ENCODE measurements at places on chromosomes 16 and 17.
A peak's percentile ranks its signal among the peaks of the same experiment; 100 is the strongest.

DNA sequence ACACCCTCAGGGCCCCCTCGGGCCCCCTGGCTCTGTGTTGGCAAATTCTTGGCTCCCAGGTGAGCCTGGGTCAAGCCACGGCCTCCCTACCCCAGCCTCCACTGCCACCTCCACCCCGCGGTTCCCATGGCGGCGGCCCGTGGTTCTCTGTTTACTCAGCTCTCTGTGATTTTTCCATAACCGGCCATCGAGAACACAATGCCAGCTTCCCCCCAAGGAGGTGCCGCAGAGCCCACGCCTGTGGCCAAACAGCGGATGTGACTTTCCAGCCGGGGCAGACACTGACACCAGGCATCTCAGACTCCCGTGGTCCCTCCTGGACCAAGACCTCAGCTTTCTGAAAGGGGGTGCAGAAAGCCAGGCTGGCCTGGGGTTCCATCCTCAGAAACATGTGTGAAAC, 21.6 kb upstream of the ATP2A3 start:
- no peak for DNase-seq

- DNase-seq, result no peak
Observed at GRCh38 chr17:27520491-27521185, 64.4 kb downstream of the KSR1 start.

GRCh38 chr17:35315283-35315682, 58.1 kb downstream of the SLFN11 start:
- no peak for DNase-seq

GRCh38 chr17:68290268-68290954, 516 bp downstream of the SLC16A6 start:
- DNase-seq, result peak; percentile 81

- DNase-seq, result peak; percentile 18
Observed at GRCh38 chr17:17994271-17995069, 21.8 kb downstream of the DRC3 start.

- no peak for DNase-seq
Observed at GRCh38 chr16:766820-767640, 6.5 kb downstream of the MSLN start.

DNA sequence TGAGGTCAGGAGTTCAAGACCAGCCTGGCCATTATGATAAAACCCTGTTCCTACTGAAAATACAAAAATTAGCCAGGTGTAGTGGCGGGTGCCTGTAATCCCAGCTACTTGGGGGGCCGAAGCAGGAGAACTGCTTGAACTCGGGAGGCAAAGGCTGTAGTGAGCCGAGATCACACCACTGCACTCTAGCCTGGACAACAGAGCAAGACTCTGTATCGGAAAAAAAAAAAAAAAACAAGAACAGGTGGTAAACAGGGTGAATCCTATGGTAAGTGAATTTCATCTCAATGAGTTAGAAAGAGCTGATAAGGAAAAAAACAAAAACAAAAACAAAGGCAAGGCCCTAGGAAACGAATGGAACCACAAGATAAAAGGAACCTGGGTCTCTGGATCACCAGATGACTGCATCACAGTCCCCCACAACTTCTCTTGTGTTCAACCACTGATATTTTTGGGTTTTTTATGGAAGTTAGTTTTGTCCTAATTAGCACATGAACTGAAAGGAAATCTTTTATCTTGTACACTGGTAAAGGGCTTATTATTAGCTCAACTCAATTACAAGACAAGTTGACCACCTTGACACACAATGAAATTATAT, 21.0 kb downstream of the GLG1 start:
- no peak for DNase-seq

DNA sequence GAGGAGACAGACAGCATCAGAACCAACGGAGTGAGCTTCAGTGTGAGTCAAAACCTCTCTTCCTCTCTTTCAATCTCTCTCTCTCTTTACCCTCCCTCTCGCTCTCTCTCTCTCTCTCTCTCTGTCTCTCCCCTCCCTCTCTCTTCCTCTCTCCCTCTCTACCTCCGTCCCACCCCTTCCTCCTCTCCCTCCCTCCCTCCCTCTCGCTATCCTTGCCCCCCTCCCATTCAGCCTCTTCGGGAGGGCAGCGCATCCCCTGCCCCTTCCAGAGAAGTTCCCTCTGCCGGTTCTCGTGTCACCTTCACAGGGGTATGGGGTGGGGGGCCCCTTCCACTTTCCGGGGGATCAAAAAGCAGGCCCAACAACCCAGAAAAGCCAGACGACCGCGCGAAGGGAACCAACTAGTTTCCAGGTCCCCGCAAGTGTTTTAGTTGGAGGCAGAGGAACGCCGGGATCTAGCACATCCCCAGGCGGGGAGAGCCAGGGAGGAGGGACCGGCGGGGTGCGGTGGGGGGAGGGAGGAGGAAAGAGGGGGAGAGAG, 28.9 kb upstream of the RBFOX1 start:
- no peak for DNase-seq

GRCh38 chr17:26963163-26963503, 330.8 kb upstream of the WSB1 start:
- no peak for DNase-seq

- DNase-seq, result peak; percentile 55
Observed at GRCh38 chr17:3695723-3696411, at the start of gene P2RX5. Gene P2RX5, minus strand, starts transcription at chr17:3696155. Its CDS starts 150 bp downstream, at chr17:3696005.

- DNase-seq, result no peak
Observed at GRCh38 chr16:5753381-5753780, 655.8 kb upstream of the EEF2KMT start.

DNA sequence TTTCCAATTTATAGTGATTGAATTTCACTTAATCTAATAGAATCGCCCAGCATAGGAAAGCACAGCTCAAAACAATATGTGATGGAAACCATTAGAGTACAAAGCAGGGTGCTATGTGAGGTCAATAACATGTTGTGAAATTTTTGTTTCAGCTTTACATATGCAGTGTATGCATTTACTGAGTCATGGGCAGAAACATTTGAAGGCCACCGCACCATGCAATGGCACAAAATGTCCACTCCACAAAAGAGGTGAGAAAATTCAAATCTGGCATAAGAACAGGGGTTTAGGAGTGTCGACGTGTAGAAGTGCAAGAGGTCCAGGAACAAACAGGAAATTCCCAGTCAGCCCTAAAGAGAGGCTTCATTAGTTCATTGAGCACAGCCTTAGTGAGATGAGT, 131.2 kb downstream of the ANKFN1 start:
- DNase-seq, result no peak

GRCh38 chr16:1282324-1282973, 26.6 kb downstream of the TPSD1 start:
- no peak for DNase-seq

DNA sequence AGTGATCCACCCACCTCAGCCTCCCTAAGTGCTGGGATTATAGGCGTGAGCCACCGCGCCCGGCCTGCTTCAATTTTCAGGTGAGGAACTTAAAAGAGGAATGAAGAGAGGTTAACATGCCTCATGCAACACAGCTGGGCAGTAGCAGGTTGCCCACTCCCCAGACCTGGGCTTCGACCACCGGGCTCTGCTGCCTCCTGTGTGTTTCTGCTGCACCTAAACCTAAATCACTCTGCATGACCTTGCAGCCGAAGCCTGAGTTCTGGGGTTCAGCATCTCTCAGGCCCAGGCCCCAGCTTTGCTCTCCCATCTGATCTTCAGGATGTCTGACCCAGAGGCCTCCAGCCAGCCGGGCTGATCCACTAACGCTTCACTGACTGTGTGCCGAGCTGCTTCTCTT, 112.6 kb downstream of the OR1D5 start:
- no peak for DNase-seq

DNA sequence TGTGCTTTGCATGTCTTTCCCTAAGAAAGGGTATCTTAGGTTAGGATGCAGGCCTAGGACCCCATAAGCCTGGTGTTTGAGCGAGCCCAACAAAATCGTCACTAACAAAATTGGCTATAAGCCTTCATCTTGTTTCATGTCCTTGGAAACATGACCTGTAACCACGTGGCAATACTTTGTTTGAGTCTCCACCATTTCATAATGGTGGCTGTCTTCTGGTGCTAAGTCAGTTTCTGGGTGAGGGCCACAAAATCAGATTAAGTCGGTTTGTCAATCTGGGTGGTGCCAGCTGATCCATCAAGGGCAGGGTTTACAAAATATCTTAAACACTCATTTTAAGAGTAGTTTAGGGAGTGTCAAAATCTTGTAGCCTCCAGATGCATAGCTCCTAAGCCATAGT, 33.0 kb downstream of the C16orf54 start:
- DNase-seq, result no peak

DNA sequence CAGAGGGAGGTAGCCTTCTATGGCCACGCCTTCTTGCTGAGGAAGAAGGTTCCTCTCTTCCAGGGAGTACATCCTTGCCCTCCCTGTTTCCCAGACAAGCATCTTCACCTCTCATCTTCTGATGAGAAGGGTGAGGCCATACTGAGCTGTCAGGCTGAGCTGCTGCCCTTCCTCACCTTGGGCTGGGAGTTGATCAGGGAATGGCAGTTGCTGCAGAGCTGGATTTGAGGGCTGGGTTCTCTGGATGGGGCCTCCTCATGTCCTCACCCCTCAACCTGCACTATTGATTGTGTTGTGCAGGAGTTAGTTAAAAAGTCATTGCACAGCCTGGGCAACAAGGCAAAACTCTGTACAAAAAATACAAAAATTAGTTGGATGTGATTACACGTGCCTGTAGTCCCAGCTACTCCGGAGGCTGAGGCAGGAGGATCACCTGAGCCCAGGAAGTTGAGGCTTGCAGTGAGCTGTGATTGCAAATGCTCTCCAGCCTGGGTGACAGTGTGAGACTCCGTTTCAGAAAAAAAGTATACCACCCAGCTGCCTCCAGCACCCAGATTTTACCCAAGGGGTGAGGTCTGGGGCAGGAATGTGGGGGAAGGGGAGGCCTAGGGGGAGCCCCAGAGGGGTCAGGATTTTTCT, 2.0 kb downstream of the ERBB2 start:
- DNase-seq, result no peak

DNA sequence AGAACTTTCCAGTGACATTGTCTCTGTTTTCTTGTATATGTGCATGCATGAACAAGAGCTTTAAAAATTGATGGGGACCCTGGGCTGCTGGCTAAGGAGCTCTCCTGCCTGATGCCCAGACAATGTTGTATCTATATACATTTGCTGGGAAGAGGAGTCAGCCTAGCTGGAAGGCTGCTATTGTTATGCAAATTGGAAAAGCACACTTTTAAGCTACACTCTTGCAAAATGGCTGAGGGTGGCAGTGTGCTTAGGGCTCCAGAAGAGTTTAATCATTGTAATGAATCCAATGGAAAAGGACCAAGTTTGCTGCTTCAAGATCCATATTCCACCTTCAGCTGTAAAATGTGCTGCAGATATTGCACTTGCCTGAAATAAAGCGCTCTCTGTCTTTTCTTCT, 171.8 kb downstream of the PRKCA start:
- no peak for DNase-seq

DNA sequence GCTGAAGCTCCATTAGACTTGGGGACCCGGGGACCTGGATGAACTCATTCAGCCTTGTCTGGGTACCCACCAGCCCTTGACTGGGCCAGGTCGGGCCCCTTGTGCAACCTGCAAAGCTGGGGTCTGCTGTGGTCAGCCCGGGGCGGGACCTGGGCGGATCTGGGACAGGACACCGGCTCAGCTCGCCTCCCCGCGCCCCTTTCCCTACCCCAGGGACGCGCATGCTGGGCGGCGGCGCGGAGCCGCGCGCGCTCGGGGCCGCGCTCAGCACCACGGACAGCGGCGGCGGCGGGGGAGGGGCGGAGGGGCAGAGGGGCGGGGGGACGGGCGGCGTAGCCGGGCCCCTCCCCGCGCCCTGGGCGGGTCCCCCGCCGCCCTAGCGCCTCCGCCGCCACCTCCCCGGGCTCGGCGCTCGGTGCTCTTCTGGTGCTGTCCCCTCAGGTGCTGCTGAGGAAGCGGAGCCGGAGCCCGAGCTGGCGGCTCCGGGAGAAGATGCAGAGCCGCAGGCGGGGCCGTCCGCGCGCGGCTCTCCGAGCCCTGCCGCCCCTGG, 7.4 kb downstream of the ACD start:
- no peak for DNase-seq

- no peak for DNase-seq
Observed at GRCh38 chr17:35099908-35100307, 19.8 kb downstream of the RAD51D start.

DNA sequence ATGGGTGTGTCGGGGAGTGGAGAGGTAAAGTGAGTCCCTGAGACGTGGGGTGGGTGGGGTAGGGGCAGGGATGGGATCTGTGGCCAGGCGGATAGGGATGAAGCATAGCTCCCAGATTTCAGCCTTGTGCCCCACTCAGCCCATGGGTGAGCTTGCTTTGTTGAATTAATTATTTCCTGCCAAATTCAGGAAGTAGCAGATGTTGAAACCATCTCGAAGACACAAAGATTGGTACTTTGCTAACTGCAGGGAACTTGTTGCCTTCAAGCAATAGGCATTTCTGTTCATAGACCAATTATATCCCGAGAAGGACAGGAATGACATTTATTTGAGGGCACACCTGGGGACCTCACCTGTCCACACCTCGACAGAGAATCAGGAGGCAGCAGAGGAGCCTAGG, 11.0 kb upstream of the C16orf74 start:
- DNase-seq, result no peak

DNA sequence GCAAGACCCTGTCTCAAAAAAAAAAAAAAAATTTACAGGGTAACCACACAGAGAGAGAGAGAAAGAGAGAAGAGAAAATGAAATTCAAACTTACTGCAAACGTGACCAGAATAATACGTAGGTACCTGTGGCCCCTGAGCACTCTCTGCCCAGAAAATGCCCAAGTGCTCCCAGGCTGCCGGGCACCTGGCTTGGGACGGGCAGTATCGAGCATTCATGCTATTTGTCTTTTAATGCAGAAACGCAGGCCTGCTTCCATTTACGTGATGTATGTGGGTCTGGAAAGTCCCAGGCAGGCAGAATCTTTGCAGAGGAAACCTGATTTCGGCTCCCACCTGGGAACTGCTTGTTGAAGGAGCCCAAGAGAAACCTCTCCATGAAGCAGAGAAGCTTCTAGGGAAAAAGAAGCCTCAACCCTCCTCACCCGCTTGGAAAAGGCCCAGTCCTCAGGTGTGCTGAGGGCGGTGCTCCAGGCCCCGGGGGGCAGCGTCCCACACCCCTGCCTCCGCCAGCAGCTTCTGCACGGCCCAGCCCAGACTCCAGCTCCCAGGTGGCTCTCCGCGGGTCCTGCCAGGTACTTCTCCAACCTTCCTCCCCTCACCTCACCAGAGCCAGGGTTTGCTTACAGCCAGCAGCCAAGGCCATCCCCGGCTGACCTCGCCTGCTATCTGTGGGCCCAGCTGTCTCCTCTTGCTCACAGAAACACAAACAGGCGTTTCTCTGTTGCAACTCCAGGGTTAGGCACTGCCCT, 14.0 kb downstream of the RPH3AL start:
- no peak for DNase-seq

- peak; percentile 53 for DNase-seq
Observed at GRCh38 chr17:7838090-7839075, 4.4 kb downstream of the KDM6B start.

GRCh38 chr16:3698941-3699340, 18.4 kb downstream of the TRAP1 start:
- DNase-seq, result no peak

DNA sequence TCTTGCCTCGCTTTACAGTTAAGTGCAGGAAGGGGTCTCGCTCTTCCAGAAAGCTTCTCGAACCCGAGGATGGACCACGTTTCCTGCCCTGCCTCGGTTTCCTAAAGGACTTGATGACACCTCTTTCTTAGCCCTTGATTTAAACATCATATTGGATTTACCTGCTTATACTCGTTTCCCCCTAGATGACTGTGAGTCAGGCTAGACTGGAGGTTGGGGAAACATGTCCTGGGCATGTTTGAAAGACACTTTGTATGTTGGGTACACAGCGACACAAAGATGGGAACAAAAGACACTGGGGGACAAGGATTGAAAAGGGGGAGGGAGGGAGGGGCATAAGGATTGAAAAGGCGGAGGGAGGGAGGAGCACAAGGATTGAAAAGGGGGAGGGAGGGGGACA, 30.0 kb downstream of the SDK2 start:
- DNase-seq, result no peak

Measured in CD4-positive, alpha-beta T cell treated with Interleukin-17A for 1 hour (primary cell).